Stimulated activated CD8-positive, alpha-beta memory T cell treated with anti-CD3 and anti-CD28 coated beads, Interleukin-7, amount 100 ng/mL, for 1 hour (primary cell): ENCODE measurements at places on chromosomes 5 and 9.

DNA sequence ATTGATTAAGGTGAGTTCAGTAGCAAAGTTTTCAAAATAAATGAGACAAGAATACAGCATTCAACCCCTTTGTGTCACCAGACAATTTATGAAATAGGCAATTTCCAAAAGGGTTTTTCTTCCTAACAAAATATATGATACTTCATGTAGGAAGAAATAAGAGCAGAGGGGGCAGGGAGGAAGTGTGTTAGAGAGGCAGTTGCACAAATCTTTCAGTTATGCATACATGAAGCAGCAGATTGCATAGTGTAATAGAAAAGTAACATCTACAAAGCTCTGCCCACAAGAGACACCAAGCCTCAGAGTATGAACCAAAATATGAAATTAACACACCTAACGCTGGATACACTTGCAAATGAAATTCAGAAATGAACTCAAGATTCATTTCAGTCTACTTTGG, 157.0 kb downstream of the DENND1A start:
- no peak for DNase-seq

- DNase-seq: no peak
These were observed 400.6 kb downstream of the GADD45G start for GRCh38 chr9:90005388-90005787.

GRCh38 chr5:156947925-156948324, 15.1 kb downstream of the TIMD4 start:
- no peak for DNase-seq

DNA sequence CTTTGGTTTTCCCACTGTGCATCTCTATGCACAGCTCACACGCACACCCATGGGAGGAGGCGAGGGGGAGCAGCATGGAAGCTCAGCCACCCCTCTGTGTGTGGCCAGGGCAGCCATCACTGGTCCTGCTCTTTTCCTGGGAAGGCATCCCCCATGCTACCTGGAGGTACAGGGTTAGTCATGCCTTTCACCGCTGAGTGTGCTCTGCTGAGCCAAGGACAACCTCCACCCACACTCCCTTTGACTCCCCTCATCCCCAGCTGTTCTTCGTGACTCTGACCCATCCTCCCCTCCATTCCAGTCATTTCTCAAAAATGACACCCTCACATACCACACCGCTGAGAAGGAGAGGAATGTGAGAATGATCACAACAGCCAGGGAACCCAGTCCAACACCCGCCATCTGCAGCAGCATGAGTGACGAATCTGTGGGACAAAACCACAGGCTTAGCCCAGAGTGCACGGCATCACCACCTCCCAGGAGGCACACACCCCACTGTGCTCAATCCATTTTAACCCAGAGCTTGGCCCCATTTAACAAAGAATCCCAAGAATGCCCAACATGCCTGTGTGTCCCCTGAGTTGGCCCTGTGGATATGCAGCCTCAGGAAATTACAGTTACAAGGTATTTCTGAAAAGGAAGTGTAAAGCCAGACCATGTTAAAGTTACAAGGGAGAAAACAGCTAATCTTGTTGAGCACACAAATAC, 133.4 kb downstream of the SUSD1 start:
- no peak for DNase-seq

DNA sequence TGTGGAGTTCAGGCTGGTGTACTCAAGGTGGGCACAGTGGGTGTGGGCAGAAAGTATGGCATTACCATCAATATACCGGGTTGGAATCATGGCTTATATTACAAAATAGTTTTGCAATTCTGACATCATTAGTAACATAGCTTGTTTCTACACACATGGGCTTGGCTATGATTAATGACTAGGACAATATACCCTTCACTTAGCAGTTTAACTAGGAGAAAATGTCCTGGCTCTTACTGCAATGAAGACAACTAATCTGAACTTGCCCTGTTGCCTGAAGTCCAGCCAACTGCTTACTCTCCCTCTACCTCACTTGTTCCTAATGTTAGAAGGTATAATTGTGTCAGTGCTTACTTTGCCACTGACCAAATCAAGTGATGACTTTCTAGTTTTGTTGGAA, 612.5 kb downstream of the EFNA5 start:
- no peak for DNase-seq

GRCh38 chr9:115373710-115374045, 255.7 kb upstream of the TNC start:
- no peak for DNase-seq

DNA sequence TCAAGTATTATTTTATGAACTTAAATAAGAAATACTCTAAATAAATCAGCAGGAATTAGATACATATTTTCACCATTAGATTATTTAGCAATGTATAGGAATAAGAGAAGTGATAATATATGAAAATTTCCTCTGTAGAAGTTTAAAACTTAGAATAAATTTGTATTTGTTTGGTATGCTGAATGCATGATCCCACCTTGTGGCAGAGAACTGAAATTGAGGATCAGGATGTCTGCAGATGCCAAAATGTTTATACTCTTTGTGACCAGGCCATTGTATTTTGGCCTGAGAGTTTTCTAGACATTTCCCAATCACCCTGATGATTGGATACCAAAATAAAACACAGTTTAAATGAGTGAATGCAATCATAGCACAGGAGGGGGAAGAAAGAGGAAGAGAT, 6.3 kb downstream of the TYRP1 start:
- no peak for DNase-seq

DNA sequence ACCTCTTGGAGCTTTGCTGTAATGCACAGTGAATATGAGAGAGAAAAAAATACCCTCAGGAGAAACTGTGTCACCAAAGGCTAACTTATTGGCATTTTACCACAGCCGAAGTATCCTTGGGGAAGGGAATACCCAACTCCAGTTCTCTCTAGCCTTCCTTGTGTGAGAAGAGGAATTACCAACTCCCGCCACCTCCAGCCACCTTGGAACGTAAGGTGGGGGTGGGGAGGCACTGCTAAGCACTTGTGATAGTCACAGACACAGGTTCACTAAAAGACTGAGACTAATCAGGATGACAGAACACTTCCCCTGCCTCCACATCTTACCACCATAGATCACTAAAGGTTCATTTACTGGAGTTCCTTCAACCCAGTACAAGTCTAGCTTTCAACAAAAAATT, 102.0 kb upstream of the ADAMTS19 start:
- DNase-seq: no peak

DNA sequence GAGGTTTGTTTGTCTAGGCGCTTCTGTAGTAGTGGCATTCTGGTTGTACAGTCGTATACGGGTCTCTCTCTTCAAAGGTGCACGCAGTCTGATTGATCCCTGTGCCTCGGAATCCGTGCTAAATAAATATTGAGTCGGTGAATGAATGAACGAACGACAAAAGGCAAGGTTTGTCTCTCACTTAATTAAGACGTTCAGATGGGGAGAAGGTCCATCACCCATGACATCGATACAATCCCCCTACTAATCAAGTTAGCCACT, 500 bp upstream of the CREBRF start:
- DNase-seq: no peak

DNA sequence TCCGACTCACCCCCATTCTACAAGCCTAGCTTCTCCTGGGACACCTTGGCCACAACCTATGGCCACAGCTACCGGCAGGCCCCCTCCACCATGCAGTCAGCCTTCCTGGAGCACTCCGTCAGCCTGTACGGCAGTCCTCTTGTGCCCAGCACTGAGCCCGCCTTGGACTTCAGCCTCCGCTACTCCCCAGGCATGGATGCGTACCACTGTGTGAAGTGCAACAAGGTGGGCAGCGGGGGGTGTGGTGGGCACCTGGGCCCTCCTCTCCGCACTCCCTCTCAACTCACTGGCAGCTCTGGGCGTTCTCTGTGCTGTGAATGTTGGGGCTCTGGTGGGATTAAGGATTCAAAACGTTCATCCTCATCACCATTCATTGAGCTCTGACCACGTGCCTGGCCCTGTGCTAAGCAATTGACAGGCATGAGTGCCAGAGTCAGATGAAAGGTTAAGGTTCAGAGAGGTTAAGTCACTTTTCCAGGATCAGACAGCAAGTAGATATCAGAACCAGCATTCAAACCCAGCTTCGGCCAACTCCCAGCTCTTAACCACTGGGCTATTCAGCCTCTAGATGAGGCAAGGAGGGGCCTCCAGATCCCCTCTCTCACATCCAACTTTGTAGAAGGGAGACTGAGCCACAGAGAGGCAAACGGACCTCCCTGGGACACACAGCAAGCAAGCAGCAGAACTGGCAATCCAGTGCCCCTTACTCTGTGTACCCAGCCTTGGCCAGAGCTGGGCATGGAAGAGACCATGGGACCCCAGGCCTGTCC, 9.9 kb downstream of the GFI1B start:
- DNase-seq: no peak

GRCh38 chr5:147479949-147480348, 29.9 kb downstream of the DPYSL3 start:
- no peak for DNase-seq

GRCh38 chr5:89968958-89969381, 440.6 kb downstream of the CETN3 start:
- DNase-seq: no peak
